ENCODE measurements at places on chromosomes 12 and 14.

- no peak for DNase-seq
Observed at GRCh38 chr12:86788661-86789060, 532.5 kb upstream of the MGAT4C start.

DNA sequence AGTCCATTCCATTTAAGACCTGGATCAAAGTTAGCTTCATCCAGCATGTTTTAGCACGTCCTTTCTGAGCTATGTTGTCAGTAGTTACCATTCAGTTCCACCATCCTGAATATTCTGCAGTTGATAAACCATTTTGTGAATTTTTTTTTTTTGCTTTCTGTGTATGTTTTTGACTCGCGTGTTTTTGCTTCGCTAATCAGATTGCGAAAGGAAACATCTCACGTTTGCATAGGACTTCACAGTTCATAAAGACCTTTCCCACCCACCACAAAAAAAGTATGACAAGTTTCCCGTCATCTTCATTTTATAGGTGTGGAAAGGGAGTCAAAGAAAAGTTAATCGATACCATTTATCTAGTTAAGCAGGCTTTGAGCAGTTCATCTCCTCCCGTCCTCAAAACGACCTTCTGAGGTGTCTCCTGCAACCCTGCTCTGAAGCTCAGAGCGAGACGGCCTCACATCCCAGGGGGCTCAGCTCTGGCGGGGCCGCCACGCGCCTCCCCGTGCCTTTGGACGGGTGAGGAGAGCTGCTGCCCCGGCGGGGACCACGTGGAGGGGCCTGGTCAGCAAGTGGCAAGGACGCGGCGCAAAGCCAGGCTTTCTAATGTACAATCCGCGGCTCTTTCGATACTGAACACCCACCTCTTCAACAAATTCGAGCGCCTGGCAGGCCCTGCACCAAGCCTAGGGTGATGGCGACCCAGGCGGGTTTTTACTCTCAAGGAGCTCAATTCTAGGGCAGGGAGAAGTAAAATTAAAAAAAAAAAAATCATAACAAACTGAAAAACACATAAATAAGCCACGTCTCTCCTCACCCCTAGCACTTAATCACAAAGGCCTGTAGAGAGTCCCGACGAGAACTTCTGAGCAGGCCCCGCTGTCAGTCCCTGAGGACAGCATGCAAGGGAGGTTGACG lies 988 bp upstream of the TMEM263 start:
- no peak for DNase-seq

- no peak for DNase-seq
Observed at GRCh38 chr12:52403561-52403960, 2.6 kb downstream of the KRT82 start.

- DNase-seq, result peak; percentile 17
Observed at GRCh38 chr12:112347581-112347982, 34.6 kb downstream of the HECTD4 start.

- no peak for DNase-seq
Observed at GRCh38 chr12:96786791-96787190, 120.3 kb upstream of the NEDD1 start.

GRCh38 chr12:120640861-120641833 lies 721 bp downstream of the CABP1 start:
- DNase-seq, result peak; percentile 63

- DNase-seq, result no peak
Observed at GRCh38 chr12:47835006-47835830, 15.5 kb upstream of the HDAC7 start.
